ENCODE measurements at places on chromosomes 7 and 10.

DNA sequence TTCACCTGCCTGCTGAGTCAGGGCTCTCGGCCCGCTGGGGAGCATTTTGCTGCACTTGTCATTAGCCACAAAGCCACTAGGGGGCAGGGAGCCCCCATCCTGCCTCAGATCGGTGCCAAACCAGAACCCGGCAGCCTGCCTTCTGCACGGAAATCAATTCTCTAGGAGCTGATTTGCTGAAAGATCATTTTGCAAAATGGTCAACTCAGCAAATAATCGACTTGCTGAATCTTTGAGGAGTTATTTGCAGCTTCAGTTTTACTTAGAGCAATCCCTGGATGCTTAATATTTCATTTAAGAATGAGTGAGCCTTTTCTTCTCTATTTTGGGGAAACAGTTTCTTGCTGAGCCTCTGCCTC is 1.7 kb upstream of the GIMAP8 start:
- H3K27ac ChIP-seq = no peak overlapping the region
- H3K4me3 ChIP-seq = no peak overlapping the region
- no peaks in the 10 kb centered on the region for H3K36me3 ChIP-seq
- peak; percentile 36 for DNase-seq
- H3K4me1 ChIP-seq = no peaks in the 10 kb centered on the region
- peaks cover 38% of the 10 kb centered on the region for H3K27me3 ChIP-seq

DNA sequence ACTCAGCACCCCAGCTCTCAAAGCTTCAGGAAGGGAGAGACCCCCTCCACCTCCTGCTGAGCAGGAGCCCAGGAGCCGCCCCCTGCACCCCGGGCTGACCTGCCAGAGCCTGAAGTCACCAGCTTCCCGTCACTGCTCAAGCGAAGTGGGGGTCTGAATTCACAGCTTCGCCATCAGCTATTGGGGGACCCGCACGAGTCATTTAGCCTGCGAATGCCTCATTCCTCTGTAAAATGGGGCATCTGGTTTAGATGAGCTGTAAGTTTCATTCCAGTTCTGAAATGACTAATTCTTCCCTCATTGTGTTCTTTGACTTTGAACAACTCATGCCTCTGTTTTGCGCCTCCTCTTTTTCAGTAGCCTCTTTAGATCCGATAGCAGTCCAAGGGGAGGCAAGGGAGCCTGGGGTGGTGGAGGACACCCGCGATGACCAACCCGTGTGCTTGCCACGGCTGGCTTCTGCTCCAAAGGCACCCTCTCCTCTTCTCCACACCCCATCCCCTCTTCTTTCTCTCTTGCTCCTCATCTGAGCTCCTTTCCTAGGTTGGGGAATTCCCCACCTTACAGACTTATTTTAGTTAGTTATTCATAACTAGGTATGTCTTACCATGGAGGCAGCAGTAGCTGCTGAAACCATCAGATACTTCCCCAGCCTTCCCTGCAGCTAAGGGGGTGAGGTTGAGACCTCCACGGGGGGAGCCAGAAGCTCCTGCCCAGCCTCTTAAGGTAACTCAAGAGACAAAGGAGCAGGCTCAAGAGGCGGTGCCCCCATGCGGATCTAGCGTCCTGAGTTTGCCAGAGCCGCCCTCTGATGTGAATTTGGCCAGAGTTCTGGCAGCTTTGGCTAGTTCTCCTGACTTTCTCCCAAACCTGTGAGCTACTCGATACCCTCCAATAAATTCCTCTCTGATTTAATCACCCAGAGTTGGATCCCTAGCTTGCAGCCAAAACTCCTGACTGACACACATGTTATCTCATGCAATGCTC is 47.7 kb downstream of the RBM17 start:
- H3K4me1 ChIP-seq = peaks cover 2% of the 10 kb centered on the region
- H3K36me3 ChIP-seq = no peaks in the 10 kb centered on the region
- DNase-seq = no peak
- H3K27ac ChIP-seq = no peak overlapping the region
- no peak overlapping the region for H3K4me3 ChIP-seq
- peaks cover 55% of the 10 kb centered on the region for H3K27me3 ChIP-seq

DNA sequence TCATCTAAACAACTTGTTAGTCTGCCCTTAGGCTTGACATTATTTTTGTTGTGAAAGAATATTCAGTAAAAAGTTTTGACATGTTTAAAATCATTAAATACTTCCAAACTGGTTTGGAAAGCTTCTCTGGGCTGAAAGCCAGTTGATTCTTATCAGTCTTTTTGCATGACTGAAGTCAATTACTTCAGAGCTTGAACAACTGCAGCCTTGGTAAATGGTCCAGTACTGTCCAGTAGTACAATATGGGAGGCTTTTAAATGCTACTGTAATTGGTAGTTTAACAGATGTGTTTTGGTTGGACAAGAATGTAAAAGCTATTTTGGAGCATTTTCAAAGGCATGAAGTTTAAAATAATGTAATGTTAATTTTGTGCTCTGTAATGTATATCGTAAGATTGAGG is 103.4 kb downstream of the SDK1 start:
- no peak overlapping the region for H3K4me3 ChIP-seq
- H3K27me3 ChIP-seq = peaks cover 25% of the 10 kb centered on the region
- peaks cover 37% of the 10 kb centered on the region for H3K4me1 ChIP-seq
- DNase-seq = no peak
- H3K36me3 ChIP-seq = no peaks in the 10 kb centered on the region

GRCh38 chr7:133520248-133520647 is 267.4 kb downstream of the EXOC4 start:
- no peaks in the 10 kb centered on the region for H3K27me3 ChIP-seq
- H3K4me1 ChIP-seq = no peaks in the 10 kb centered on the region
- H3K27ac ChIP-seq = no peak overlapping the region

DNA sequence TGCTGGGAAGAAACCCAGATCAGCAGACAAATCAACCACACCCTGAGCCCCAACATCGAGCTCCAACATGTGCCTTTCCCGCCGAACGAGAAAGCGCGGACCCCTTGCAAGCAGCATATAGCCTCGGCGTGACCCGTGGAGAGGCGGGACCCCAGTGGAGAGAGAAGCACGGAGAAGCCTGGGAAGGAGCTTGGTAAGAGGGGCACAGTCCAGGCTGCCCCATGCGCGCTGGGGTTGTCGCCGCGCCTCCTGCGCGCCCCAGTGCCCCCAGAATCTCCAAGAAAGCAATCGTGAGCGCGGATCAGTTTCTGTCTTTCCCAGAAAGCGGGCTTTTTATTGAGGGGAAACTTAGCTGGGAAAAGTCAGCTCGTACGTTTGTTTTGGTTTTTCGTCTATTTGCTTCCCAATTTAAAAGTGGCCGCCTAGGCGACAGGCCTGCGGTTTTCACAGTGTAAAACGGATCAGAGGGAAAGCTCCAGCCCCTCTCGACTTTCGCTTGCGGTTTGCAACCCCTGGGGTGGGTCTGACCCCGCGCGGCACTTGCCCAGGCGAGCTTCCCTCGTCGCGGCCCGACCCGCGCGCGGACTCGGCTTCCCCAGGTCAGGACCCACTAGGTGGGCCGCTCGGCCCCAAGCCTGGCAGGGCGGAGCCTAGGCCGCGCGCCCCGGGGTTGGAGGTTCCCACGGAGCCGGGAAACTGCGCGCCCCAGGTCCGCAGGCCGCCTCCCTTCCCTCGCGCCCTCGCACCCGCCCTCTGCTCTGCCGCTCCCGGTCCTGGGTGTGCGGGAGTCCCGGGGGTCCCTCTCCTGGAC is 31.1 kb downstream of the SKIDA1 start:
- peak overlapping the region; percentile 90 for H3K4me3 ChIP-seq
- no peaks in the 10 kb centered on the region for H3K36me3 ChIP-seq
- DNase-seq = peak; percentile 59
- peak overlapping the region; percentile 99 for H3K27ac ChIP-seq

- peaks cover 2% of the 10 kb centered on the region for H3K4me1 ChIP-seq
- H3K4me3 ChIP-seq = no peak overlapping the region
- H3K27ac ChIP-seq = no peak overlapping the region
- no peaks in the 10 kb centered on the region for H3K36me3 ChIP-seq
- DNase-seq = no peak
Measured at GRCh38 chr10:61815496-61815895, 86.0 kb upstream of the ARID5B start.

- H3K36me3 ChIP-seq = no peaks in the 10 kb centered on the region
- no peak overlapping the region for H3K4me3 ChIP-seq
- no peak for DNase-seq
- H3K27ac ChIP-seq = no peak overlapping the region
Measured at GRCh38 chr10:34746094-34746493, 69.0 kb downstream of the PARD3 start.

DNA sequence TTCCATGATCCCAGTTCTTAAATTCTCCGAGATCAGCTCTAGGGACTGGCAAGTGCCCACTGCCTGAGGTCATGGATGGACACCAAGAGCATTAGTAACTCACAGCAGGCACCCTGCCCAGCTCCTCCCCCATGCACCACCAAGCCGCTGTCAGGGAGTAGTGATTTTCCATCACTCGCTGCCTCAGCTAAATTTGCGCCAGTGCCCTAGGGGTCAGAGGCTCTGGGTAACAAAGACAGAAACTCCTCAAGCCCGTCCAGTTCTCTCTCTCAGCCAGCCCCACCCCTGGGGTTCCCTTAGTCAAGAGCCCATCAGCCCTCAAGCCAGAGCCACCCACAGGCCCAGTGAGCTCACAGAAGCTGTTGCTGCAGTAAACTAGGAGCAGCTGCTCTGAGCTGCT is 30.0 kb downstream of the PAX2 start:
- H3K36me3 ChIP-seq = no peaks in the 10 kb centered on the region
- no peak for DNase-seq
- no peaks in the 10 kb centered on the region for H3K4me1 ChIP-seq
- H3K4me3 ChIP-seq = no peak overlapping the region
- H3K27me3 ChIP-seq = peaks cover 88% of the 10 kb centered on the region

- peaks cover 86% of the 10 kb centered on the region for H3K4me1 ChIP-seq
- no peak for DNase-seq
- H3K27me3 ChIP-seq = no peaks in the 10 kb centered on the region
- no peaks in the 10 kb centered on the region for H3K36me3 ChIP-seq
Measured at GRCh38 chr7:26860361-26860760, 4.0 kb downstream of the SKAP2 start.

GRCh38 chr7:142436601-142437000 is 178.7 kb upstream of the PRSS58 start:
- no peaks in the 10 kb centered on the region for H3K27me3 ChIP-seq
- no peak overlapping the region for H3K4me3 ChIP-seq
- H3K4me1 ChIP-seq = peaks cover 10% of the 10 kb centered on the region
- no peak for DNase-seq

DNA sequence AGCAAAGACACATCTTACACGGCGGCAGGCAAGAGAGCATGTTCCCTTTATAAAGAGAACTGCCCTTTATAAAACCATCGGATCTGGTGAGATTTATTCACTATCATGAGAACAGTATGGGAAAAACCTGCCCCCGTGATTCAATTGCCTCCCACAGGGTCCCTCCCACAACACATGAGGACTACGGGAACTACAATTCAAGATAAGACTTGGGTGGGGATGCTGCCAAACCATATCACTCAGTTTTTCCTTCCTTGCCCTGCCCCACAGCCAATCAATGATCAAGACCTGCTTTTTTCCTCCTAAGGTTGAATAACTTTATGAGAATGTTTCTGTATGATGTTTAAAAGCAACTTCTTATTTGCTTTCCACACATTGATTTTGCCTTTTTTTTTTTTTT is 3.1 kb upstream of the PTPRE start:
- DNase-seq = no peak
- peaks cover 44% of the 10 kb centered on the region for H3K27me3 ChIP-seq
- no peak overlapping the region for H3K27ac ChIP-seq
- no peak overlapping the region for H3K4me3 ChIP-seq
- no peaks in the 10 kb centered on the region for H3K4me1 ChIP-seq

GRCh38 chr7:1360521-1360971 is 98.7 kb downstream of the MICALL2 start:
- H3K4me3 ChIP-seq = no peak overlapping the region
- DNase-seq = no peak
- no peak overlapping the region for H3K27ac ChIP-seq
- no peaks in the 10 kb centered on the region for H3K4me1 ChIP-seq

GRCh38 chr10:88707429-88708155 is 1.5 kb downstream of the LIPK start:
- no peak overlapping the region for H3K4me3 ChIP-seq
- no peak overlapping the region for H3K27ac ChIP-seq
- no peaks in the 10 kb centered on the region for H3K36me3 ChIP-seq
- no peaks in the 10 kb centered on the region for H3K27me3 ChIP-seq
- peaks cover 13% of the 10 kb centered on the region for H3K4me1 ChIP-seq
- DNase-seq = no peak

- peaks cover 14% of the 10 kb centered on the region for H3K27me3 ChIP-seq
- H3K4me1 ChIP-seq = no peaks in the 10 kb centered on the region
- no peak overlapping the region for H3K27ac ChIP-seq
- H3K4me3 ChIP-seq = no peak overlapping the region
- H3K36me3 ChIP-seq = no peaks in the 10 kb centered on the region
- DNase-seq = no peak
Measured at GRCh38 chr10:6802759-6803426, 222.8 kb upstream of the PRKCQ start.

DNA sequence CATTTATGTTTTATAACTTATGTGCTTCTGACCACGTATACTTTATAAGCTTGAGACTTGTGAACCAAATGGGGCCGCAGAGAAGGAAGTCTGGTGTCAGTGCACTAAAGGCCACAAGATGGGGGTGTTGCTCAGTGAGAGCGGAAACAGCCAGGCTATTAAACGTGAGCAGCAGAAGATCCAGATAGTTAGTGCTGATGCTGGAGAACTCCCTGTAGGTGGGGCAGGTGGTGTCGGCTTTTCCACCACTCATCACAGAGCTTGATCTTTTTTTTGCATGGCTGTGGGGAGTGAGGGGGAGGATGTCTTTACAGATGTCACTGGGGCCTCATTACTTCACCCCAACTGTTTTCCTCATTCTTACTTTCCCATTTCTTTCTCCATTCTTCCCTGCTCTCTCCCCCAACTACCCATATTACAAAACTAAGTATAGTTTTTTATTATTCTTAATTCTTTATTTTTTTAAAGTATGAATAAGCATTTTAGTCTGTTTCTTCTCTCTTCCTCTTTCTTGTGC is 34.7 kb downstream of the ACADSB start:
- no peak overlapping the region for H3K4me3 ChIP-seq
- DNase-seq = peak; percentile 48
- H3K27ac ChIP-seq = no peak overlapping the region
- no peaks in the 10 kb centered on the region for H3K27me3 ChIP-seq

DNA sequence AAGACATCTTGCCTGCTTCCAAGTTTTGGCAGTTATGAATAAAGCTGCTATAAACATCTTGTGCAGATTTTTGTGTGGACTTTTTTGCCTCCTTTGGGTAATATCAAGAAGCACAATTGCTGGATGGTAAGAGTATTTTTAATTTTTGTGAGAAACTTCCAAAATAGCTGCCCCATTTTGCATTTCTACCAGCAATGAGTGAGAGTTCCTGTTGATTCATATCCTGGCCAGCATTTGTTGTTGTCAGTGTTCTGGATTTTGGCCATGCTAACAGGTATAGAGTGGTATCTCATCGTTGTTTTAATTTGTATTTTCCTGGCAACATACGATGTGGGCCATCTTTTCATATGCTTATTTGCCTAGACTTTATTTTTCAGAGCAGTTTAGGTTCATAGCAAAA is 53.9 kb downstream of the BTAF1 start:
- peaks cover 30% of the 10 kb centered on the region for H3K36me3 ChIP-seq
- no peaks in the 10 kb centered on the region for H3K27me3 ChIP-seq
- no peak for DNase-seq
- H3K4me3 ChIP-seq = no peak overlapping the region
- no peak overlapping the region for H3K27ac ChIP-seq

GRCh38 chr7:64628721-64629120 is 37.2 kb upstream of the ZNF107 start:
- H3K27me3 ChIP-seq = no peaks in the 10 kb centered on the region
- no peak for DNase-seq
- H3K27ac ChIP-seq = no peak overlapping the region
- no peaks in the 10 kb centered on the region for H3K4me1 ChIP-seq
- H3K4me3 ChIP-seq = no peak overlapping the region
- no peaks in the 10 kb centered on the region for H3K36me3 ChIP-seq

- no peak for DNase-seq
- no peak overlapping the region for H3K4me3 ChIP-seq
- H3K27me3 ChIP-seq = no peaks in the 10 kb centered on the region
- peaks cover 3% of the 10 kb centered on the region for H3K36me3 ChIP-seq
Measured at GRCh38 chr10:110773693-110774068, 98.0 kb upstream of the PDCD4 start.
